ENCODE measurements at places on chromosomes 3 and 15.

DNA sequence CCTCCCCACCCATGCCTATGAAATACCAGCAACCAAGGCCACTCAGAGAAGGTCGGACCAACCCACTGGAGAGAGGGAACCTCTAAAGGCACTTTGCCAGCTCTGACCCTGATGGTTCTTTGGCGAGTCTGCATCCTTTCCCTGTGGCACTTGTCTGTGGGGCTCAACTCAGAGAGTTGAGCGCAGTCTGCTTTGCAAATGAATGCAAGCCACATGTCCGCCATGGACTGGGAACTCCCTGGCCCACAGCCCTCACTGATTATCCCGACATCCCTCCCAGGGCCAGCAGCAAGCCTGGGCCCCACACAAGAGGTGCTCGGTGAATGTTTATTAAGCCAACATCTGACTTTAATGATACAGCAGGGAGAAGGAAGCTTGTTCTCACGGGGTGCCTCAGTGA is 55.5 kb upstream of the HES1 start:
- DNase-seq: no peak

DNA sequence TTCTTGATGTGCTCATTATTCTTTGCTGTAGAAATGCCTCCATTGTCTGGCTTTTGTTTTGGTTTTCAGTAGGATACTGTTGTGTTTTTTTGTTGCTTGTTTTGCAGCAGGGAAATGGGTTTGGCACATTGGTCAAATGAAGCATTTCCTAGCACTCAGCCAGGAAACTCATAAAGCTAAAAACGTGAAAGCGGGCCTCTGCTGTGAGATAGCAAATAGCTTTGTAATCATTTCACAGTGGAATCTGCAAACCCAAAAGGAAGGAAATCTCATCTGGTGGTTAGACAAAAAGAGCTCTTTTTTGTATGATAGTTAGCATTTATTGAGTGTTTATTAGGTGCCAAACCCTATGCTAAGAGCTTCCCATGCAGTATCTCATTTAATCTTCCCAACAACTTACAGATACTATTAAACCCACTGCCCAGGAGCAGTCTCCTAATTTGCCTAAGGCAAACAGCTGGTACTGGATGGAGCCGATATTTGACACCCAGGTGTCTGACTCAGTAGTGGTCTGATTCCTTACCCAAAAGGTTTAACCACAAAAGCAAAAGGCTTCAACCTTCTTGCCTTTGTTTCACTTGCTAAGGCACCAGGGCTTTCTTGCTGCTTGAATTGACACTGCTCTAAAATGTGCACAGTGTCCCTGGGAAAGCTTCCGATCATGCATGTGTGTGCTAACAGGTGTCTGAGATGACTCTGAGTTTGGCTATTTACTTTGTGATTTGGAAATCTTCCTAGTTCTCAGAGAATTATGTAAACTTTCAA is 527.9 kb upstream of the MDFIC2 start:
- DNase-seq: no peak

GRCh38 chr3:13479332-13479581 is 849 bp upstream of the HDAC11 start:
- DNase-seq: peak; percentile 9

GRCh38 chr3:32194653-32195052 is 43.8 kb upstream of the CMTM8 start:
- no peak for DNase-seq

DNA sequence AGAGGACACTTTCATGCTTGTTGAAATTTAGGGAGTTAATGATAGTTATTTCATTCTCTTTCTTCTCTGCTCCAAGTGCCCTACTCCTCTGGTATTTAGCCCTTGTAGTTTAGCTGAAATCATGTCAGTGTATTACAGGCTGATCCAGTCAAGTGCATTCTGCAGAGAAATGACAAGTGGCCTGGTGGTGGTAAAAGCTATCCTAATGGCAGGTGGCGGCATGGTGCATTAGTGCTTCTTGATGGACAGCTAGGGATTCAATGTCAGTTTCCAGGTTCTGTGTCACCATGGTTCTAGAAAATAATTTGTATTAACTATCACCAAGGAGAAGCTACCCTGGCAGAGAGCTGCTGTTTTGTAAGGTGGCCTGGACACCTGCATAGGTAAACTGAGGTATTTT is 90.0 kb upstream of the BNIP2 start:
- DNase-seq: no peak

GRCh38 chr3:125278155-125278554 is 65.6 kb upstream of the SLC12A8 start:
- DNase-seq: no peak

- DNase-seq: peak; percentile 57
Measured at GRCh38 chr15:38440353-38441129, 13.4 kb upstream of the FAM98B start.

DNA sequence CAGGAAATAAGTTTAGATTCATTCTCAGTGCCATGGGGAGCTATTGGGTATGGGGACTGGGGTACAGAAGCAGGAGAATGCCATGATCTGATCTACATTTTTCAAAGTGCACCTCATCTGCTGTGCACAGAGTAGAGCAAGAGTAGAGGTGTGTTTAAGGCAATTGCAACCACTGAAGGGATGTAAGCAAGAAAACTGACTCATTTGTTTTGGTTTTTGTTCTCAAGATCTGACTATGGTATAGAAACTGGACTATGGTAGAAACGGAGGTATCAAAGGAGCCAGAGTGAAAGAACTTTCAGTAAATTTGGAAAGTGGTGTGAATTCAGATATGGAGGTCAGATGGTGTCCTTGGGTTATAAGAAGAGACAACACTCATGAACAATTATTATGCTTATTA is 86.2 kb upstream of the CMSS1 start:
- no peak for DNase-seq

GRCh38 chr3:84318273-84318809 is 640.4 kb upstream of the CADM2 start:
- DNase-seq: no peak

- no peak for DNase-seq
Measured at GRCh38 chr15:57337868-57338411, 38.4 kb upstream of the CGNL1 start.

DNA sequence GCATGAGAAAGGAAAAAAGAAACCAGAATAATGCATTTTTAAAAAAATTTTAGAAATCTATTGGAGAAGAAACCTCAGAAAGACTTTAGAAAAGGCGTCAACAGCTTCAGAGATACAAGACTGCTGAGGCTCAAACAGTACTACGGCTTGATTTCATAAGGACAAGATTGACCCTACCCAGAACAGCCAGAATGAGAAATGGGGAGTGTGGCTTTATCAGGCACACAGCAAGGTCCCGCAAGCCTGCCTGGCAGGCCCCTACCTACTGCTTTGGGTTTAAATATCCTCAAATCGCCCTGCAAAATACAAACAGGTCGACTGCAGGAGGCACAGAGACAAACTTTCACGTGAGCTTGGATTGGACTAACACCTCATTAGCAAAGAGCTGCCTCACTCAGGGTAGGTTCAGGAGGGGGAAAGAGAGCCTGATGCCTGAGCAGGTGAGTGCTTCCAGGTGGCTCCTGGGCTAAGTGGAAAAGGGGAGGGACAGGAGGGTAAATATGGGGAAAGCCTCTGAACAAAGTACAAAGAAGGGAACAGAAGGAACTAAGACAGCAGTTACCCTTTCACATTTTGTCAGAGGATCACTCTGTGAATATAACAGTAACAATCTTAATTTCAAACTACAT is 87.5 kb downstream of the RORA start:
- no peak for DNase-seq

DNA sequence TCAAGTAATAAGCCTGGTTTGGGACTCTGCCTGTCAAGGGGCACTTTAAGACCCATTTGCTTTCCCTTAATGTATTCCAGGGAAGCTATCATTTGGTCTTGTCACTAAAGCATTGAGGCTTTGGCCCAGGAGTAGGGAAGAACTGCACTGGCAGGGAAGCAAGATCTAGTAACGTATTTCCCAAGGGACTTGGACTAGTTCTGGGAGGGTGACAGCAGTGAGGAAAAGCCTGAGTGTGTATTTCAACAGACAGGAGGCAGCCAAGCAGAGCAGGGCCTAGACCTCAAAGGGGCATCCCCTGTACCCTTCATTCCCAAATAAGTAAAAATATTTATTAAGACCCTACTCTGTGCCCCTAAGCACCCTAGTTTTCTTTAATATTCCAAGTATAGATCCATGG is 92.8 kb downstream of the SRGAP3 start:
- DNase-seq: no peak

GRCh38 chr15:95733931-95734330 is 596.6 kb upstream of the NR2F2 start:
- DNase-seq: no peak

GRCh38 chr3:182105875-182106274 is 394.1 kb downstream of the SOX2 start:
- DNase-seq: no peak

- no peak for DNase-seq
Measured at GRCh38 chr3:10149226-10149625, 7.6 kb downstream of the VHL start.

GRCh38 chr15:90261811-90262210 is 3.7 kb upstream of the NGRN start:
- DNase-seq: no peak

DNA sequence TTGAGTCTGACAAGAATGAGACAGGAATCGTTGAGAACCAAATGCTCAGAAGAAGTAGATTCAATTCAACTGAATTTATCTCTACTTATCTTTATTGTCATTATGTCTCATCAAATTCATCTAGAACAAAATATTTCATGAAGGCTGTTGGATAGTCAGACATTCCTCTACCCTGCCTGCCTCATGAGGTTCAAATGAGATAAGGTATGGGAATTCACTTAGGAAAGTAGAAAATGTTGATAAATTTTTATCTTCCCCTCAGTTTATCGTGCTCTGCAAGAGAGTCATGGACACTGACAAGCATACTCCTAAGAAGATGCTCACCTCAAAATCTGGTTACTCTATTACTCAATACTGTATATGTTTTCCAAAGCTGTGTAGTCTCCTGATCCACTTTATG is 149.7 kb upstream of the CDIN1 start:
- DNase-seq: no peak

- DNase-seq: no peak
Measured at GRCh38 chr15:60079210-60079609, 75.1 kb downstream of the FOXB1 start.

- no peak for DNase-seq
Measured at GRCh38 chr3:9742560-9742959, 7.2 kb upstream of the OGG1 start.

DNA sequence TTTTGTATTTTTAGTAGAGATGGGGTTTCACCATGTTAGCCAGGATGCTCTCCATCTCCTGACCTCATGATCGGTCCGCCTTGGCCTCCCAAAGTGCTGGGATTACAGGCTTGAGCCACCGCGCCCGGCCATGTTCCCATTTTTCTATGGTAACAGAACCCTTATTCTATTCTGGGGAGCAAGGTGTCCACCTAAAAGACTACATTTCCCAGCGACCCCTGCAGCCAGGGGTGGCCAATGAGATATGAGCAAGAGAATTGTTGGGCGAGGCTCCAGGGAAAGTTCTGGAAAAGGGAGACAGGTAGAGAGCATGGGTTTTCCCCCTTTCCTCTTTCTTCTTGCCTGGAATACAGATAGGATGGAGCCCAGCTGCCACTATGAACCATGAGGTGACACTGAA is 96.9 kb downstream of the LINGO1 start:
- no peak for DNase-seq

DNA sequence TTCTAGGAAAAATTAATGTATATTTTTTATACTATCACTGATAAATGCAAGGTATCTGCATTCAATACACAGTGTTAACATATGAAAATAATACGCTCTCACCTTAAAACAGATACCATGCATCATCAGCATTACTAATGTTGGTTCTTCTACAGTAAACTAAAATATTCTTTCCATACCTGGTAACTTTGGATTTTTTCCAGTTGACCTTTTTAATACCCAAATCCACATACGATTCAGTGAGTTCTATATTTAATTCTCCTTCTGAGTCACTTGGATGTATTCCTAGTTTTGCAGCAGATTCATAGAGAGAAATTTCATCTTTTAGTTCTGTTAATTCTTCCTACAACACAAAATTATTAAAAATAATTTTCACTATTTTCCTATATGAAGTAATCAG is 29.9 kb downstream of the CEP152 start:
- DNase-seq: no peak

DNA sequence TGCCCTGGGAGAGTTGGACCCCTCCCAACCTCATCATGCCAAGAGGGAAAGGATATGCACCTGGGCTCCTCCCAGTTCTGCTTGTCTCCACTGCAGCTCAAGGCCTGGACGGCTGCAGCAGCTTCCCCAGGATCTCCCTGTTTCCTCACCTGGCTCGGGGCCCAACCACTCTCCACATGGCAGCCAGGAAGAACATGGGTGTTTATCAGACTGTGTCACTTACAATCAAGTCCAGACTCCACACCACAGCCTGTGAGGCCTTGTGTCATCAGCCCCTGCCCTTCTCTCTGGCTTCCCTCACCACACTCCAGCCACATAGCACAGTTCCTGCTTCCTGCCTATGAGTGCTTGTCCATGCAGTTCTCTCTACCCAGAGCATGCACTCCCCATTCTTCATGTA is 534.4 kb downstream of the EPHB1 start:
- no peak for DNase-seq

GRCh38 chr15:39127925-39128617 is 452.8 kb upstream of the THBS1 start:
- DNase-seq: peak; percentile 1

DNA sequence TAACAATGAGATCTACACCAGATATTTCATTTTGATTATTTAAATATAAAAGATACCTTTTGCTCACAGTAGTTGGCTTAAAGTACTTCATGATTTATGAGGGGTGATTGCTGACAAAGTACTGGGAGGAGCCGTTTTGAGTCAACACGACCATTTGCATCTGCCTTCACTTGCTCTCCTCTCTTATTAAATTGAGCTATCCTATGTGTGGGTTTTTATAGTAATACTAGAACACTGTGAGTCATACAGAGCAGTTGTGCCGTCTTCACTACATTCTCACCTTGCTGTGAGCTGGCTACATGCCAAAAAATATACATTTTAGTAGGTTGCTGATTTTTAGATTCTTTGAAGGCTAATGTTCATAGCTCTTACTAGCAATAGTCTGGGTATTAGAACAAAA is 161.2 kb downstream of the ALCAM start:
- peak; percentile 73 for DNase-seq

- no peak for DNase-seq
Measured at GRCh38 chr3:10993729-10994065, 1.1 kb downstream of the SLC6A1 start.

DNA sequence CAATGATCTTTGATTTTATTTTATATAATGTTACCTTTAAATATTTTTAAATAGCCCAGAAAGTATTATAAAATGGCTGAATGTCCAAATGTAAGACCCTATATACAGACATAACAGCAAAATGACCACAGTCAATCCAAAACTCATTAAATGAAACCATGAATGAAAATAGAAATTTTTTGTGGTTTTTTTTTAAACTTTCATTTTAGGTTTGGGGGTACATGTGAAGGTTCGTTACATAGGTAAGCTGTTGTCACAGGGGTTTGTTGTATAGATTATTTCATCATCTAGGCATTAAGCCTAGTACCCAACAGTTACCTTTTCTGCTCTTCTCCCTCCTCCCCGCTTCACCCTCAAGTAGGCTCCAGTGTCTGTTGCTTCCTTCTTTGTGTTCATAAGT is 108.8 kb downstream of the FAIM start:
- no peak for DNase-seq
